ENCODE measurements at places on chromosomes 4 and X. TPM values are rescaled to one million over a fixed set of nuclear protein-coding genes. Genes with fewer than 3 reads are reported as not detected.

VCX gene
- polyA plus RNA-seq = not detected

CDX4 gene
- polyA plus RNA-seq = not detected

STAP1 gene
- polyA plus RNA-seq = 1.1 TPM

LEF1 gene
- polyA plus RNA-seq = 0.81 TPM

PDGFRA gene
- 32.1 TPM for polyA plus RNA-seq

ADH5 gene
- polyA plus RNA-seq = 145 TPM

MXRA5 gene
- 1.8 TPM for polyA plus RNA-seq

ZCCHC18 gene
- 0.61 TPM for polyA plus RNA-seq

GPC4 gene
- 9.2 TPM for polyA plus RNA-seq

SSX2 gene
- not detected for polyA plus RNA-seq

All from stomach (tissue), 19 donors.